AML-193 (cell line): ENCODE measurements at places on chromosomes 16 and 17.

- DNase-seq, result no peak
These were observed 79.1 kb upstream of the C16orf82 start for GRCh38 chr16:26987597-26988010.

DNA sequence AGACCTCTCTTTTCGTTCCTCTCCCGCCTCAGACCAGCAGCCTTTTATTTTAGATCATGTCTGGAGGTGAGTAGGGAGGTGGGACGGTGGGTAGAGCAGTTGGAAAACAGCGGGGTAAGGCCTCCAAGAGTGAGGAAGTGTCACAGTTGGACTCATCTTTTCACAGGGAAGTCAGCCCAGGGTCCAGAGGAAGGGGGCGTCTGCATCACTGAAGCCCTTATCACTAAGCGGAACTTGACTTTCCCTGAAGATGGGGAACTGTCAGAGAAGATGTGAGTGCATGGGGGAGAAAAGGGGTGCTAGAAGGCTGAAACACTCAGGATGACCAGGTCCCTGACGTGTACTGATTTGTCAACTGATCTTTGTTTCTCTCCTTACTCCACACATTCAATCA lies 461 bp downstream of the LRRC46 start:
- no peak for DNase-seq

DNA sequence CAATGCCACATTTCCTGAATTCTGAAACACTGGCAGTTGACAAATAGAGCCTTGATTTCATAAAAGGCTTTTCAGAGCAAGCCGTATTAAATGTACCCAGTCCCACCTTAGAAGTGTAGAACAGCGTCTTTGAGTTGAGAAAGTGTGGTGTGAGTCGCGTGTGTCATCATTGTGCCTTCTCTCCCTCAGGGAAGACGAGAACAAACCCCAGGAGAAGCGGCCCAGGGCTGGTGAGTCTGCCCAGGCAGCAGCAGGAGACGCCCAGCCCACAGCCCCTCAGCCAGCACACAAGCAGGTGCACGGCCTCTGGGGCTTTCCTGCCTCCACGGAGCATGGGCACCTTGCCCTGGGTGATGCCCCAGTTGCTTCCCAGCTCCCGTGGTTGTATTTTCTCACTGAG lies 34.0 kb downstream of the CIBAR2 start:
- no peak for DNase-seq

GRCh38 chr16:8505327-8505991 lies 84.9 kb downstream of the TMEM114 start:
- DNase-seq, result no peak

DNA sequence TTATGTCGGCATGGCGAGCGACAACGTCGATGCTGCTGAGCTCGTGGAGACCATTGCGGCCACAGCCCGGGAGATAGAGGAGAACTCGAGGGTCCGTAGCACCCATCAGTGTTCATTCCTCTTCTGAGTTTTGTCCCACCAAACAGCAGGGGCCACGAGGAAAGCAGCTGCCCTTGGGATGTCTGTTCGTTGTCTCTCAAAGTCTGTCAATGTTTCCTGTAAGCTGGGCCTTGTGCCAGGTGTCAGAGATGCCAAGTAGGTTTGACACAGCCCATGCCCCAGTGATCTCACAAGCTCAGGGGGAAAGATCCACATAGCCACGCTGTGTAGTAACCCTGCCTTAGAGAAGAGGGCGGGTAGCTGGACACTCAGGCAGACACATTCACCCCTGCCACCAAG lies 22.6 kb downstream of the NTAN1 start:
- DNase-seq, result no peak

DNA sequence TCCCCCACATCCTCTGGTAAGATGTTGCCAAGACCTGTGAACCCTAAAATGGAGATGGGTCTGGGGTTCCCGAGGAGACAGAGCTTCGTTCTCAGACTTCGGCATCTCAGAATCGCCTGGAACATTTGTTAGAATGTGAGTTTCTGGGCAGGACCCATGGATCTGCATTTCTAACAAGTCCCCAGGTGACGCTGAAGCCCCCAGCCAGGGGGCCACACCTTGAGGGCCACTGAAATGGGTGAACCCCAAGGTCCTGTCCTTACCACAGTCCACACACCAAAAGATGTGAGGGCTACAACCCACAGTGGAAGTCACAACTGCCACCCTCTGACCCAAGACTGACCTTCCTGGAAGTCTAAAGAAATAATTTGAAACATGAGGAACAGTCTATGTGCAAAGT lies 14.0 kb downstream of the MPP3 start:
- DNase-seq, result no peak

- no peak for DNase-seq
These were observed 4.8 kb downstream of the PRR11 start for GRCh38 chr17:59160157-59161025.

GRCh38 chr17:43400943-43401717 lies 2.3 kb downstream of the ARL4D start:
- DNase-seq, result no peak
